AG20443 (cell line): ENCODE measurements at places on chromosomes 5 and 9.
A peak's percentile ranks its signal among the peaks of the same experiment; 100 is the strongest.

- peak; percentile 21 for DNase-seq
Observed at GRCh38 chr9:110440796-110441195, 103.1 kb upstream of the TXNDC8 start.

- DNase-seq = no peak
Observed at GRCh38 chr5:122064992-122065391, 13.1 kb downstream of the LOX start.

DNA sequence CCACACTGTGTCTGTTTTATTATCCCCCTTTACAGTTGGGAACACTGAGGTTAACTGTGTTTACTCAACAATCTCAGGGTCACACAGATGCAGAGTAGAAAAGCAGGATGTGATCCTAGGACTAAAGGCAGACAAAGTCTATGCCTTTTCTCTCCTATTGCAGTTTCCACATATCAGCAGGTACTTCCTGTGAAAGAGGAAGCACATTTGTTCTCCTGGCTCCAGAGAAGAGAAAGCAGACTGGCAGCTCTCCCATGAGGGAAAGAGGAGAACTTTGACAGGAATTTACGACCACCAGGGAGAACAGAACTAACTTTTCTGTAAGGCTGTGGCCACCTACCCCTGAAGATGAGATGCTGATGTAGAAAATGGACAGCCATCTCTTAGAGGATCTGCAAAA lies 84.2 kb upstream of the TNC start:
- no peak for DNase-seq

- no peak for DNase-seq
Observed at GRCh38 chr5:142872795-142873194, 102.6 kb downstream of the ARHGAP26 start.

DNA sequence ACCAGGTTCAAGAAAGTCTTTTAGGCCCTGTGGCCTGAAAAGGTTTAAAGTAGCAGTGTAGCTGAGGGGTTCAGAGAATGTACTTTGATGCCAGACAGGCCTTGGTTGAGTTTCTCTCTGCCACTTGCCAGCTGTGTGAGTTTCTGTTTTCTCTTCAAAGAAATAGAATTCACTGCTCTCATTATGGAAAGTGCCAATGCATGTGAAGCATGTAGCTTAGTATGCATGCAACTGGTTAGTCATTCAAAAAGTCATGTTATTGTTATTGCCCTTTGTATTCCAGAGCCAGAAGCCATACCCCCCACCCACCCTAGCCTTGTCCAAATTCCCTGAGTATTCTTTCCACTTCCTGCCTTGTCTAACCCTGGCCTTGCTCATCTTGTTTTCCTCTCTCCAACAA lies 101.7 kb downstream of the ADRB2 start:
- DNase-seq = peak; percentile 22

DNA sequence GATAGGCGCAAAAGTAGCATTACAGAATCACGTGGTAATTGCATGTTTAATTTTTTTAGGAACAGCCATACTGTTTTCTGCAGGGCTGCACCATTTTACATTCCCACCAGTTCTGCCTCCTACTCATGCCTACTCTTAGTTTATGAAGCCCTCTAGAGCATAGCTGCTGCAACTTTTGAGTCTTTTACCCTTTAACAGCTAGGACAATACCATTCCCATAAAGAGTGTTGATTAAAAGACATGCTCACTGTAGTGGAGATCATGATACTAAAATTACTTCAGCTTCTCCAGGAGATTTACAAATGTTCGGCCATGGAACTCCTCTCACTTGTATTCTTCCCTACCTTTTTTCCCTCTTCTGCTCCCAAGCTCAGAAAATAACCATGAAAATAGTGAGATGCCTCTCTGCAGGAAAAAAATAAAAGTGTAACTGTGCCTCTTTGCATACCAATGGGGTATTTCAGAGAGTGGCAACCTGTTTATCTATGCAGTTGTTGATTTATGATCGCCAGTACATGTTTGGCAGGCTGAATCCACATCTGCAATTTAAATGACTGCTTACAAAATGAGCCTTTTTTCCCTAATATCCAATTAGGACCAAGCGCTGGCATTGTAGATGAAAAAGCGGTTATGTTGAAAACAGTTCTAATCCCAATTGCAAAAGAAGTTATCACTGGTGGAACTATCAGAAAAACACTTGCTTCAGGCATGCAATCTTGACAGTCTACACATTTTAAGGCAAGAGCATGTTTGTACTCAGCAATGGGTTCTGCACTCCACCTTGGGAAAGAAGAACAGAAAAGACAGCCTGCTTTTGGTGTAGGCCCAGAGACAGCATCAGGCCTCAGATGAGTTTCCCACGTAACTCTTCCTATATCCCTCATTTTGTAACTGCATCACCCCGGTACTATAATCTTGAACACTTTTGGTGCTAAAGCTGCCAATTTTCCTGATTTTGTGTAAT lies 131.1 kb downstream of the ADAMTSL1 start:
- DNase-seq = no peak

DNA sequence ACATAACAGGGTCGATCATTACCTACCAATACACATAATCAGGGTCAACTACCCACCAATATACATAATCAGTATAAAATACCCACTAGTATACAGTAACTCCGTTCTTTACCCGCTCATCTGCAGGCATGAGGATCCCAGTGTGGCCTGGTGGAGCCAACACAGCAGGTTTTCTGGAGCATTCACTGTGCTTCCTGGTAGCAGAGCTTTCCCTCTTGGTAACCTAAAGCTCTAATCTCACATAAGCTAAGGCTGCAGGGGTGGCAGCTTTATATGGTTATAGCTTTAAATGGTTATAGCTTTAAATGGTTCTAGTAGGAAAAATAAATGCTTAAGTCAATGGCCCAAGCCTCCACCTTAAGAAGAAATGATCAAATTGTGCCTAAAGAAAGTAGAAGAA lies 11.9 kb downstream of the LCN1 start:
- DNase-seq = peak; percentile 5

DNA sequence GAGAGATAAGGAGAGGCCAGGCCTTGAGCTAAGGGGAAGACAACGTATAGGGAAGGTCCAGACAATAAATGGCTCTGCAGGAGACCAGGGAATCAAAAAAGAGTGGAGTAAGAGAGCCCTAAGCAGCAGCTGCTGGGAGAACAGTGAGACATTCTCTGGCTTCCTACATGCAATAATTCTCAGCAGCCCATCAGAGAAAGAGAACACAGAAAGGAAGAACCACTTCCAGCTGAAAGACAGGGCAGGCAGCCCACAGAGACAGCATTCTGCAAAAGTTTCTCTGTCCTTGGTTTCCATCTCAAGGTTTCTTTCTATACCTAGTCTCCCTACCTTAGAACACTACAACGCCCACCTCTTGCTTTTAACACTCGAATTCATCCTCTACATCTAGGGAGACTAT lies 189.9 kb downstream of the DEPDC1B start:
- no peak for DNase-seq

DNA sequence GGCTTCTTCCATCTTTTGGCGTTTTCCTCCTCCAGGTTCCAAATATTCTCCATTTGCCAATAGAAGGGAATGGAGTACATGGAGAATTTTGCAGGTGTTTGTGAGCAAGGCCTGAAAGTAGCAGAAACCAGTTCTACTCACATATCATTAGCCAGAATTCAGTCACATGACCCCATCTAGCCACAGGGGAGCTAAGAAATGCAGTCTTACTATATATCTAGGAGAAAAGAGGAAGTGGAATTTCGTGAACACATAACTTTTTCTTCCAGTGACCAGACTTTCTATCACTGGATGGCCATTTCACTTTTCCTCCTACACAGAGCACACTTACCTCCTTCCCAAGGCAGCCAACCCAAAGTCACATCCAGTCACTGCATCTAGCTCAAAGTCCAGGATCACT lies 55.1 kb downstream of the LOX start:
- no peak for DNase-seq

DNA sequence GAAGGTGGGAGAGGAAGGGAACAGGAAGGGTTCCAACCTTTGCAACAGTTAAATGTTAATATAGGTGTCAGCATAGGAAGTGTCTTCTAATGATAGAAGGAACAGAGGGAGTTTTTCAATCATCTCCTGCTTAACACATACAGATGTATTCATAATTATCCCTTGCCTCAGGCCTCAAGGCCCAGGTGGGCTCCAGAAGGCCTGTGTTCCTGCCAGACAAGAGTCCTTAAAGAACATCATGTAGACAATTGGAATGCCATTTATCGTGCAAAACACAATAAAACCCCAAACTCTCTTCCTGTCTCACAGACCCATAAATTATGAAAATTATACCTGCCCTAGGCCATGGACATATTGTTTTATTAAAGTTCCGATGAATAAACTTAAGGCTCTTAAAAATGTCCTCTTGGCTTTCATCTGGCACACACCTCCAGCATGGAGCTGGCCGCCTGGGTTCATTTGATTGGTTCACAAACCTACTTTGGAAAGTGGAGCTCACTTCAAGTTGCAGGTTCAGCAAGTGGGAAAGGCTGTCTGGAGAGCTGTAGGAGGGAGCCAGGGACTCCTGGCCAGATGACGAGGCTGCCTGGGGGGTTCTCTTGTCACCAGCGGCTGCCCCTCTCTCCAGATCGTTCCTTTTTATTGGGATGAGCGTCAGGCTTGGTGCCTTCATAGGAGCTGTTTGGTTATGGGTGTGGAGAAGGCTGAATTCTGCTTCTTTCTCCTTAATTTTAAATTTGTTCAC lies 17.5 kb downstream of the SPRY4 start:
- DNase-seq = no peak

- no peak for DNase-seq
Observed at GRCh38 chr5:37045703-37046102, 169.1 kb downstream of the NIPBL start.

GRCh38 chr5:36230151-36230790 lies 11.5 kb downstream of the NADK2 start:
- DNase-seq = no peak

DNA sequence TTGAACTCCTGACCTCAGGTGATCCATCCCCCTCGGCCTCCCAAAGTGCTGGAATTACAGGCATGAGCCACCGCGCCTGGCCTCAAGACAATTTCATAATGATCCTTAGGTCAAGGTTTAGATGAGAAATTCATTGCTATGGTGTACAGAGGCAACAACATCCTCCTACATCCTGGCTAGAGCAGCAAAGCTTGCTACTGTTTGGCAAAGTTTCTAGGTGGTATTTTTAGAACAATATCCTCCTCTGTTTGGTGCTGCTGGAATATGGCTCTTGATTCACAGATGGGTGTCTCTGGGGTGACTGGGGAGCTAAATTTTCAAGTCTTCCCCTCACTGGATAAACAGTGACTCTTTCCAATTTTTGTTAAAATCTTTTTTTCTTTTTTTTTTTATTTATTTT lies 30.6 kb downstream of the CRHBP start:
- no peak for DNase-seq

- DNase-seq = no peak
Observed at GRCh38 chr5:178808886-178809285, 50.9 kb upstream of the ZNF354B start.

DNA sequence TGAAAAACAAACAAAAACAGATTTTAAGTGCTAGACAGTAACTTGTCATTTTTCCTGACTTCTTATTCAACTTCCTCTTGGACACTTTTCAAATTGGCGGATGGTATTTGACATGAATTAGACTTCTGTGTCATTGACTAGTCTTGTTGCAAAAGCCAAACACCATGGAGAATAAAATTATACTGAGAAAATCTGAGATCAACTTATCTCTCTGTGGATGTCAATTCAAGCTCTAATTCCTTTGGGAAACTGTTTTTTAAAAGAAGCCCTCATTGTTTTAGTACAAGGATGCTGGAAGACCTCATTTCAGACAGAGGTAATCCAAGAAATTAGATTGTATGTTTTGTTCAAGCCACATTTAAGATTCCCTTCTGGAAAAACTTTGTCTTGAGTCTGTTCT lies 831.0 kb downstream of the SEMA5A start:
- no peak for DNase-seq
